Choroid plexus epithelial cell (primary cell): ENCODE measurements at places on chromosomes 2 and 18.

DNA sequence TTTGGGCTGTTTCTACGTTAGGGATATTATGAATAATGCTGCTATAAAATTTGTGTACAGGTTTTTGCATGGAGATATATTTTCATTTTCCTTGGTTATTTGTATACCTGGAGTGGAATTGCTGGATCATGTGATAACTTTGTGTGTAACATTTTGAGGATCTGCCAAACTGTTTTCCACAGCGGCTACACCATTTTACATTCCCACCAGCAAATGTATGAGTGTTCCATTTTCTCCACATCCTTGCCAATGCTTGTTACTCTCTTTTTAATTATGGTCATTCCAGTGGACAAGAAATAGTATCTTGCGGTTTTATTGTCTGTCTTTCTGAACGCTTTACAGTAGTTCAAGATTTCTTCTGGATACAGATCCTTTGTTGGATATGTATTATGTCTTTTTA, 13.6 kb downstream of the GORASP2 start:
- no peak for DNase-seq

GRCh38 chr2:234335661-234336228, 161.1 kb downstream of the ARL4C start:
- peak; percentile 74 for DNase-seq

DNA sequence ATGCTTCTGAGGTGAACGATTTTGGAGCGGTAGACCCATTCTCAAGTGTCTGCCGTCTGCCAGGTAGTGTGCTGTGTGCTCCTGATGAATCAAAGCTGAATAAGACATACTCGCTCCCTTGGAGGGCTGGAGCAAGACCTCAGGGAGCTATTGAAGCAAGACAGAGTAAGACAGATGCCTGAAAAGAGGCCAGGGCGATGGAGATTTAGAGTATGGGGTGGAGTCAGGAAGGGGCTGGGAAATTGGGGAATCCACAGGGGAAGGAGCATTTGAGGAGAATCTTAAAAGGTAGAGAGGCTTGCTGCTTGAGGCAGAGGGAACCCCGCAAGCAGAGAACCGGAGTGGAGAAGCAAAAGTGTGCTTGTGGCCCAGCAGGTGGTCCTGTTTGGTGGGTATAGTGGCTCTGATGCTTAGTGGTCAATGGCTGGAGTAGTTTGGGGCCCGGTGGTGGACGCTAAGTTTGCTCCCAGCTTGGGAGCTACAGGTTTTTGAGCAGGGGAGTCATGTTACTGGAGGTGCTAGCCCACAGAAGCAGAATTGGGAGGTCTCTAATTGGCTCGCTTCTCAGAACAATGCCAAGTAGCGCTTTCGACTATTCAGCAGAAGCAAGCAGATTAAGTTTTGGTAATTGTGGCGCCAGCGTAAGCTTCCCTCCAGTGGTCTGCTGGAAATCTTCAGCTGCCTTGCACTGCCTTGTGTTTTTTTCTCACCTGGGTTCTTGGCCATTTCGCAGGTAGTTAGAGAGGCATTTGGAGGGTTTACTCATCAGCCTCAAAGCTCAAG, 2.0 kb downstream of the CNNM4 start:
- no peak for DNase-seq

- peak; percentile 85 for DNase-seq
These were observed 59.0 kb upstream of the LDLRAD4 start for GRCh38 chr18:13159579-13159978.

DNA sequence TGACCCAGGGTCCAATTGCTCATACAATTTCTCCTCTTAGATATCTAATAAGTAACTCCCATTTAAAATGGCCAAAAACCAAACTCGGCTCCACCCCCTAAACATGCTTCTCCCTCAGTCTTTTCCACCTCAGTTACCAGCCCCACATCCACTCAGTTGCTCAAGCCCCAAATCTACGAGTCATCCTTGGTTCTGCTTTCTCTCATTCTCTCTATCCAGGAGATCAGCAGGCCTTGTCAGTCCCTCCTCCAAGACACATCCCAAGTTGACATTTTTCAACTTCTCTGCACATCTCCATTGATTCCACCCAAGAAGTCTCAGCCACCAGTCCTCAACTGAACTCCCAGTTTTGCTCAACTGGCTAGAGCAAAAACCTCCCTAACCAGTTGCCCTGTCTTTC, 40.5 kb upstream of the RTN4 start:
- no peak for DNase-seq

- peak; percentile 89 for DNase-seq
These were observed 298.2 kb downstream of the CDCA7 start for GRCh38 chr2:173652767-173653431.

DNA sequence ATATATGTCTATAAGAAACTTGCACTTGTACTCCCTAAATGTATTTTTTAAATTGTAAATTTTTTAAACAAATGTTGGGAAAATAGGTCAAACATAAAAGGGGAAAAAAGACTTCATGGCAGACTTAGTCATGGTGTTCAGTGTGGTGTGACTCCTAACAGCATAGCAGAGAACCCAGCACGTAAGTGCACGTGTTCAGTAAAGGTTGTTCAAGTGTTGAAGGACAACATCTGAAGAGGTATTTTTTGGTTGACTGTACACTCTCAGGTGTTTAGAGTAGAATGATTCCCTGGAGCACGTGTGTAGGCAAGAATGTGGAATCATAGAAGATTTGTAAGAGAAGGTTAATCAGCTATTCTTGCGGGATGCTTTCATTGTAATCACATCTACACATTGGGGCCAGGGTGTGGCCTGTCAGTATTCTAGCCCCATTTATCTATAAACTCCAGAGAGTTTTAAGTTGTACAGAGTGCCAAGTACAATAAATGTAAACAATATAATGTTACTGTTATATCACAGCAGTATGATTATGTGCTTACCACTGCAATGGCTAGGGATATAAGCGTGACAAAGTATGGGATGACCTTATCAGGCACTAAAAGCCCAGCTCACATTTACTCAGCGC, 106.8 kb downstream of the CRIM1 start:
- peak; percentile 26 for DNase-seq

DNA sequence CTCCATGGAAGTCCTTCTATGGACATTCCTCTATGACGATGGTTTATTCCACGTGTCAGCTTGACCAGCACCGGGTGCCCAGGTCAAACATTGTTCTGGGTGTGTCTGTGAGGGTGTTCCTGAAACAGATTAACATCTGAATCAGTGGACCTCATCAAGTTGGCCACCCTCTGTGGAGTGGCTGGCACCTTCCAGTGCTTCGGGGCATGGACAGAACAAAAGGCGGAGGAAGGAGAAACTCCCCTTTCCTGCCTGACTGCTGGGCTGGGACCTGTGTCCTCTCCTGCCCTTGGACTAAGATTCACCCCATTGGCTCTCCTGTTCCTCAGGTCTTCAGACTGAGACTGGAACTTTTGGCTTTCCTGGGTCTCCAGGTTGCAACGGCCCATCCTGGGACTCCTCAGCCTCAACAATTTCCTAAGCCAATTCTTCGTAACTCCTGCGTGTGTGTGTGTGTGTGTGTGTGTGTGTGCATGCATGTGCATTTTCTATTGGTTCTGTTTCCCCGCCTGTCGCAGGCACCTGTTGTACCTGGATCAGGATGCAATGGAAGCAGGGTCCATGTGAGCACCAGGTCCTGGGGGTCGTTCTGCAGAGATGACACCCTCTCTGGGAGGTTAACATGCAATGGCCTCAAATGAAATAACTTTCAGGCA, 357.2 kb upstream of the SALL3 start:
- no peak for DNase-seq

GRCh38 chr2:61193670-61194561, 31.9 kb downstream of the C2orf74 start:
- peak; percentile 23 for DNase-seq

GRCh38 chr18:45050712-45051601, 370.3 kb downstream of the SETBP1 start:
- peak; percentile 75 for DNase-seq

DNA sequence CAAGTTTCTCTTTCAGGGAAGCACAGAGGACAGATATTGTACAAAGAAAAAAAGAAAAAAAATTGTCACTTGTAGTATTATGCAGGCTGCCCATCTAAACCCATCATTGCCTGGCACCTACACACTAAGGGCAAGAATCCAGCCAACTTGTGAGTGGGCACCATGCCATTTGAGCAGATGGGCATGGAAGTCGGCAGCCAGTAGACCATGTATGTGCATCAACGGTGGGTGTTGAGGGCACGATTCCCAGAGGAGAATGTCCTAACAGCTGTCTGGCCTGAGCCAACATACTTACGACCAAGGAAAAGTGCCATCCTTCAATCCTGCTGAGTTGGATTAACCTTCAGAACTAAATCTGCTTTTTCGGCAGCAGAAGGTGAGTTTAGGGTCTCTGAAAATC, 63.9 kb downstream of the ARHGAP15 start:
- DNase-seq: no peak

- no peak for DNase-seq
These were observed 470.5 kb upstream of the FAM98A start for GRCh38 chr2:34069604-34070003.

DNA sequence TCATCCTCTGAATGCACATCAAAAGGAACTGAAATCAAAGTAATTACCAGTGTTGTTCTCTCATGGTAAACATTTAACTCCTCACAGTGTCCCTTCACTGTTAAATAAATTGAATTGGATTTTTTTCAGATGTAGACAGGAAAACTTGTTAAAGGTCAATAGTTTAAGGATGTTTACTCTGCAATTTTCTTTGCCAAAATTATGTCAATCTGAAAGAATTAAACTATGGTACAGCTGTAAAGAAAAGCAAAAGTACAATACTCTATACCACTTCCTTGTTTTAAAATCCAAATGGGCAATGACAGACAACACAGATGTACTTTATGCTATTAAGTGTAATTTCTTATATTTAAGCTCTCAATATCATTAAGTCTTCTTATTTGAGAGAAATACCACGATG, 153.2 kb downstream of the WDPCP start:
- peak; percentile 13 for DNase-seq

DNA sequence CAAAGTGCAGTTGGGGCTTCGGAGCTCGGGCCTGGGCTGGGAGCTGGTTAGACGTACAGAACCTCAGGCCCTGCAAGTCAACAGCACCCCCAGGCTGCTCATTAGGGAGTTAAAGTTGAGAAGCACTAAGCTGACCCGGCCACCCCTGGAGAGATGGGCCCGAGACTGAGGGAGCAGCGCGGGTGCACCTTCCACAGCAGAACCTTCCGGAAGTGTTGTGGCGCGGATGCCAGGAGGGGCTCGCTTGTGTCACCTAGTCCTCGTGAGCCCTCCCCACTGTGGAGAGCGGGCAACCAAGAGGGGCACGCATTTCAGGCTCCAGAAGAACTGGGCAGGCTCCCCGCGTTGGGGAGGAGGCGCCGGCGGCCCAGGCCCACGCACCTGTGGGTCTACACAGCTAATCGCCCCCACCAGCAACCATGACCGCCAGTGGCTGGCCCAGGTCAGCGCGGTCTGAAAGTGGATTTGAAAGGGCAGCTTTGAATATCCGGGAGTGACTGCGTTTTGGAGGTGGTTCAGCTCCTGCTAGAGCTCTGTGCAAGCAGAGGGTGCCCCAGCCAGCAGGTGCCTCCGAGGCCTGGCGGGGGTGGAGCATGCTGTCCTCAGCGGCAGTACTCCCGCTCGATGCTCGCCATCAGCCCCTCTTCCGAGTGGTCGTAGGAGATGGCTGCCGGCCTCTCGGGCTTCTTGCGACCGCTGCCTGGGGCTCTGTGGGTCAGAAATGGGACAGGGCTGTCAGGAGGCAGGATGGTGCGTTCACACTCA, 15.1 kb downstream of the KLF11 start:
- no peak for DNase-seq

DNA sequence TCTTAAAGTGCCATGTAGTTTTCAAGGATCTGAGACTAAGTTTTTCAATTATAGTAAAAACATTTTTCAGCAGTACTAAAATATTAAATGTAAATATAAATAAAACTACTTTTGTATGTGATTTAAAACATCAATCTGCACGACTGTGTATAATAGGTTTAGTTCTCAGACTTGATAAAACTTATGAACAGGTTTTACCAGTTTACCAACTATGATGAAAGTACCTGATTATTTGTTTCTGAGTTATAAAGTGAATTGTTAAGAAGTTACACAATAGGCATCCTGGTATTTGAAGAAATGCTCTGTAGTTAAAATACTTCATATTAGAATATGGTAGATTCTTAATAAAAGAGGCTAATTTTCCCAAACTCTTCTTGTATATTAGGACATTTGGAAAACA, 14.8 kb downstream of the RELCH start:
- DNase-seq: no peak

DNA sequence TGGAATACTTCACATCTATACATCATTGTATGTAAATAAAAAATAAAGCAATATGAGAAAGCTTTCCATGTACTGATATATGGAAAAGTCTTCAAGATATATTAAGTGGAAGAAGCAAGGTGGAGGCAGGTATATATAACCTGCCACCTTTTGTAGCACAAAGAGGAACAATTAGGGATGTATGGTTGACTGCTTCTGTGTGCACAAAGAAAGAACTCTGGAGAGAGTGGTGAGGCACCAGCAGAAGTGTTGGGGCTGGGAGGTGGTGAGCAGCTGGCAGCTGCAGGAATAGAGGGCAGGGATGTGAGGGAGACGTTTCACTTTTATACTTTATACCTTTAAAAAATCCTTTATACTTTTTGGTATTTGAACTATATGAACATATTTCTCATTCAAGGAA, 26.1 kb downstream of the KIF5C start:
- DNase-seq: no peak

DNA sequence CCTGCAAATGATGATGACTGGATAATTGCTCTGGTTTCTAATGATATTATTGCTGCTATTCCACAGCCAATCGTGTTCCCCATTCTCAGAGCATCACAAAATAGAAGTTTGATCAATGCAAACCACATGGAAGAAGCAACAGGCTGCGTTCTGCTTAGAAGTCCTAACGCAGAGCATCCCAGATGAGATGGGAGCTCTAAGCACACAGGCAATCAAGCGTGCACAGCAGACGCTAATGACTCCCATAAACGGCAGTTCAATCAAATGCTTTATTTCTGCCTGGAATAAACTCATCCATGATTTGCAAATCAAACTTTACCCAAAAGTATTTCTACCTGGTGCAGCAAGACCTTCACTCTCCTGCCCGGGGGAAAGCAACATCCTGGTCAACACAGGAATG, 304.2 kb downstream of the FBXO15 start:
- DNase-seq: no peak

DNA sequence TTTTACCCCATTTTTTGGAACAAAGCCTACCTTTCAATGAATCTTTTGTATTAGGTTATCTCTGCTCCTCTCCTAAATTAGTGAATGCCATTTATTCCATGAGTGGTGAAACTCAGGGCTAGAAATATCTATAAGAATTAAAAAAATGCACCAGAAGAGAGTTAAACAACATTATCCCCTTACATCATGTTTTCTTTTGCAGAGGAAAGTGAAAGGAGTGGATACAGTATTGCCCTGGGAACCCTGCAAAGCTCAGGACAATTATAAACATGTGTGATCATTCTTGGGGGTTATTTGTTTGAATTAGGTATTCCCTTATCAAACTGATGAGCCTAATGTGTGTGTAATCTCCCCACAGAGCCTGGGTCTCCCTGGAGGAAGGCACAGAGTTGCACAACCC, 559.2 kb downstream of the RNF144A start:
- DNase-seq: no peak

- DNase-seq: peak; percentile 59
These were observed 93.0 kb upstream of the SMAD2 start for GRCh38 chr18:48023334-48024008.
